ENCODE measurements at places on chromosomes 3 and 15.

DNA sequence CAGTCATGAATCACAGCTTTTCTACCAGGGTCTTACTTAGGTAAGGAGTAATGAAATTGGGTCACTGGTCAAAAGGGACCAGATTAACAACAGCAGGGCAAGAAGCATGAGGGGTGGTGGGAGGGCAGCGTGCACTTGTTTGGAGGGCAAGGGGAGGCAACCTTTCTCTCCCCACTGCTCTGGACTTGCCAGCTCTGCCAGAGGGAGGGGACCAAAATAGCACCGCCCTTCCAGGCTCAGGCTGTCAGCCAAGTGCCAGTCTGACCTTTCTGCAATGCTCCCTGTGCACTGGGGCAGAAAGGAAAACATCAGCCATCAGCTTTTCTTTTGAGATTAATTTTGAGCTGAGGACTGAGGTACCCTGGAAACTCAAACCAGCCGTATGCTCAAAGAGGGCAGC is 4.5 kb upstream of the ULK3 start:
- no peak for DNase-seq

GRCh38 chr15:98124581-98124980 is 164.1 kb downstream of the ARRDC4 start:
- peak; percentile 27 for DNase-seq

- DNase-seq: no peak
These were observed 104.4 kb upstream of the GOLGA6L6 start for GRCh38 chr15:20645956-20646355.

DNA sequence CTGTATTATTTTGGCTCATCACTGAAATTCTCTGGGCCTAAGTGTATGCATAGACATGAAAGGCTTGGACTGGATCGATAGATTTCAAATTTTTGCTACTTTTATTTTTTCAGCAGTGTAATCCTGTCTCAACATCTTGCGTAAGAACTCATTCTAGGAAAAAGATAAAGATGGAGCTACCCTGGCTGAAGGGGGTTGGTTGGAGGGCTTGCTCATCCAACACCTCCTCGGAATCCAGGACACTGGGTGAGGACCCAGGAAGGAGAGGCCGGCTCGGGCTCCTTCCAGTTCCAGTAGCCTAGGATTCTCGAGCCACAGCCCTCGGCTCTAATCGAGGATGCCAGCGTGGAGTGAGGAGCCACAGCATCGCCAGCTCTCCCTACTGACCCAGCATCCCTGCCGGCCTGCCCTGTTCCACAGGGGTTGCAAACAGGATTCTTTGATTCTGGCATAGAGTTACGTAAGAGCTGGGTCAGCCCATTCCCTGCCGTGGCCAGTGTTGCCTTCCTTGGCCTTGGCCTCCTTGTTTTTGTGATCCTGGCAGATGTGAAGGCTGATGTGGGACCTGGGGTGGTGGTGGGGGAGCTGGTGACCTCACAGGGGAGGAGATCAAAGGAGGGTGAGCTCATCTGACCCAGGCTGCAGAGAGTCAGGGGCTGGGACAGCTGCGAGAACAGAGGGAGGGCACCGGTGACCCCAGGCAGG is 149.5 kb downstream of the ALDH1A2 start:
- DNase-seq: no peak

DNA sequence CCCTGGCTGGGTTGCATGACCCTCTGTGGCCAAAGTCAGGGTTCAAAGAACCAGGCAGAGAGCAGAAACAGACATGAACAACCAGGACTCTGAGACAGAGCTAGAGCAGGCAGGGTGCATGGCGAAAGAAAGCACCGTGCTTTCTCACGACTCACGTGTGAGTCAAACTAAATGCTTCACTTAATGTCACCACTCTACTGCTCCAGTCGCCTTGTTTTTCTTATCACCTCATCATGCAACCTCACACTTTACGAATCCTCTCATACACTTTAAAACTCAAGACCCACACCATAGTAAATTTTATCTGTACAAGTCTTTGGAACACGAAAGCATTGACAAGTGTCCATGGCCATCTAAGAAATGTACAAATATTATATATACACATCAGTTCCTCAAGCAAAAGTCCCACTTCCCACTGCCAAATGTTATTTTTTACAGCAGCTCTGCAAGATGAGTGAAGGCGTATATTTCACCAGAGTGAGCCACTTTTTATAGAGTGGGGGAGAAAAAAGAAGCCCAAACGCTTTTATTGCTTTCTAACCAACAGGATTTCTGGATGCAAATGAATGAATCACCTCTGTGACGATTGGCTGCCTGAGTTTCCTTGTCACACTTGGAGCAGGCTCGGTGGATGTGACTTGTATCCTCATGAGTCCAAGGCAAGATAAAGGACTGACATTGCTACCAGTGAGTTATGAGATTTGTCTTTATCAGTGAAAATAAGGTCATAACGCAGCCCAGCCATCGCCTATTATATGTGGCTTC is 16.0 kb upstream of the MEGF11 start:
- peak; percentile 54 for DNase-seq

DNA sequence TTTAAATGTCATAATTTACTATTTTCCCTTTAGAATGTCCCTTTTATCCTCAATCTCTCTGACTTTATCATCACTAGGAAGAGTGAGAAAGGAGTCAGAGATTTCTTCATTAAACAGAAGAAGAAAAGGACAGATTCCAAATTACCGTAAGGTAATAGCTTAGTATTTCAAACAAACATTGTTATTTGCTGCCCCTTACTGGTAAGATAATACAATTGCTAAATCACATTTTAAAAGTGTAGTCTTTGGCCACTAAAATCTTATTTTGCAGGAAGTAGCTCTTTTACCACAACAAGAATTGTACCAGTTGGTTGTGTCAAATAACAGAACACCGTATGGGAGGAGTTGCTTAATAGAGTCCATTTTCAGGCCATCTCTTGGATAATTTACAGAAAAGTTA is 53.7 kb downstream of the CGGBP1 start:
- DNase-seq: peak; percentile 32

Data from HFFc6 (cell line).